ENCODE measurements at places on chromosomes 4 and X. TPM values are rescaled to one million over a fixed set of nuclear protein-coding genes. Genes with fewer than 3 reads are reported as not detected.

- no peak for DNase-seq
Observed at GRCh38 chr4:124943145-124943889, 230.8 kb upstream of the ANKRD50 start.

DNA sequence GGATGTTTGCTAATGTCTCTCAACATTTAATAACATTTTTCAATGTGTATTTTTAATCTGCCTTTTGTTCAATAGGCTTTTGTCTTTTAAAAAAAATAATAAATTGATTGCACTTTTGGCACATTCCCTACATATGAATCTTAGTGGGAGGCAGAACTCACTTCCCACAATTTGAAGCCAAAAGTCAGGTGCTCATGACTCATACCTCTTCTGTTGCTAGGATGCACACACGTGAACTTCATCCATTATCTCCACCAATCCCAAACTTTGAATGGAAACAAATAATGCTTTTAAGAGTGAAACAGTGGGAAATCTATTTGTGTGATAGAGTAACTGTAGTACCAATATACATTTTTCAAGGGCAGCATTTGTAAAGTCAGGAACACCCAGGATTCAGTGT is 260.5 kb downstream of the IQCM start:
- DNase-seq: no peak

DNA sequence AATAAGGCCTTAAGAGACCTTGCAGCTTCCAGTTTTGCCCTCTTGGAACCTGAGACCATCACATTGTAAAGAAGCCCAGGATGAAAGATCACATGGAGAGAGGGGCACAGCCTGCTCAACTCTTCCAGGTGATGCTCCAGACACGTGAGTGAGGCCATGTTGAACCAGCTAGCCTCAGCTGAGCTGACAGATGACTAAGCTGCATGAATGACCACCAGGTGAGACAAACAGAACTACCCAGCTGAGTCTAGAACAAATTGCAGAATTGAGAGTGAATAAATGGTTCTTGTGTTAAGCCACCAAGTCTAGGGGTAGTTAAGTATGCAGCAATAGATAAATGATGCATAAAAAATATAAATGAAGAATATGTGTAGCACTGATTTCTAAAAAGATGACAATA is 16.8 kb upstream of the GPR82 start:
- DNase-seq: no peak

- no peak for DNase-seq
Observed at GRCh38 chr4:10743357-10743756, 58.8 kb upstream of the CLNK start.

GRCh38 chrX:119093991-119094735 is 21.4 kb downstream of the CT47C1 start:
- DNase-seq: peak; percentile 3

GRCh38 chrX:155876704-155877103 is 4.4 kb upstream of the VAMP7 start:
- no peak for DNase-seq

Gene ITM2A
- not detected for total RNA-seq

Measured in HepG2 (cell line).